ENCODE measurements at places on chromosomes 6 and 20.

GRCh38 chr6:25053875-25054371 is 118.2 kb upstream of the RIPOR2 start:
- DNase-seq: no peak

- no peak for DNase-seq
Observed at GRCh38 chr6:82597201-82597600, 233.6 kb downstream of the TPBG start.

DNA sequence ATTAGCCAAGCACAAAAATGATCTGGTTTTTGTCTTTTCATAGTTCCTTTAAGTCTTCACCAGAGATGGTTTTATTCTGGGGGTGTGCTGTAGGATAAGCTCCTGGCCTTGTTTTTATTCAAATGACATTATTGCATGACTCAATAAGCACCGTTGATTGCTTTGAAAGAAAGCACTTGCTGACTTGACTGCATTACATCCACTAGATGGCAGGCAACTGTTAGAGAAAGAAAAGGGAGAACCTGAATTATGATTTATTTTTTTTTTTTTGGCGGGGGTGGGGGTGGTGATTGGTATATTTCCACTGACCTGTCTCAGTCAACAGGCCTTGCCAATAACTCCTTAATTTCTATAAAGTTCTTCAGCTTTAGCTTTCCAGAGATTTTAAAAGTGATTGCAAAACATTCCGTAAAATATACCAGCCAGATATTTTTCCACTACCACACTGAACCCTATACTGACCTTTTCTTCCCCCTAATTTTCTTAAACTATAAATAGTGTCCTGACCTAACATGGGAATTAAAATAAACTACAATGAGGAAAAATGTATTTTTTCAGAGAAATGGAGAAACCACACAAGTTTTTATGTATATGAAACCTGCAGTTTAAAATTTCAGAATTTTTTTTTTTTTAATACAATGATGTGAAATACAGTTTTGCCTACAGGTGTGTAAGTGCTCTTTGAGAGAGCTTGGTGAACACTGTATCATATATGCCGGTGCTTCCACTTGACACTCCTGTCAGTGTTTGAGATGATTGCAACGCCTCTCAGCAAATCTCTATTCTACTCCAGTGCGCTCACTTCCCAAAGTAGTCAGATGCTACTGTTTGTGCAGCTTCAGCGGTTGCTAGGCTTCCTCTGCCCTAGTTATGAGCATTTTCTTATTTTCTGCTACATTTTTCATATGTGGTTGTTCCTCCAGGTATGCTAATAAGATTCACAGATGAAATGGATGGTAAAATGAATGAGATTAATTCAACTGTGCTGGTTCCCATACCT is 274.3 kb downstream of the CD109 start:
- peak; percentile 12 for DNase-seq

GRCh38 chr6:71665931-71666330 is 220.4 kb upstream of the RIMS1 start:
- no peak for DNase-seq

- no peak for DNase-seq
Observed at GRCh38 chr6:19869464-19869863, 32.3 kb downstream of the ID4 start.

GRCh38 chr20:44850272-44850671 is 35.2 kb upstream of the YWHAB start:
- no peak for DNase-seq

- peak; percentile 24 for DNase-seq
Observed at GRCh38 chr20:36408219-36408618, 102.1 kb downstream of the DLGAP4 start.

DNA sequence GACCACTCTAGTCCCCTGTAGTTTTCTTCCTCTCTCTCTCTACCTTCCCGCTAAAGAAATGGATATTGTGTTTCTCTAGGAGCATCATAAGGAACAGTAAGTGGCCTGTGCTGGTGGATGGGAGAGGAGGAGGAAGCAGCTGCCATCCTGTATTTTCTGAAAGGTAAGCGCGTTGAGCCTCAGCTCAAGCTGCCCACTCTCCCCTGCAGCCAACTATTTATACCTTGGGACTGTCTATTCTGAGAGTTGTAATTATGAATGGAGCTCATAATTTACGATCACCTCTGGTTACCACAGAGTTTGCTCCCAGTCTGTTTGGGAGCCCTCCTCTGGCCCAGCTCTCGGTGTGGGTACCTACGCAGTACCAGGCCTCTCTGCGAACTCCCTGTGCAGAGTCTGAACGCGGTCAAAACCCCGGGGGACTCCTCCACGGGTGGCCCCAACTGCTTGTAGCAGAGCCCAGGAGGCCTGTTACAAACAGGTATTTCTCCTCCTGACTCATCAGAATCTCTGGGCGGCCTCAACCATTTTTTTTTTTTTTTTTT is 285.4 kb downstream of the SMOC2 start:
- no peak for DNase-seq

DNA sequence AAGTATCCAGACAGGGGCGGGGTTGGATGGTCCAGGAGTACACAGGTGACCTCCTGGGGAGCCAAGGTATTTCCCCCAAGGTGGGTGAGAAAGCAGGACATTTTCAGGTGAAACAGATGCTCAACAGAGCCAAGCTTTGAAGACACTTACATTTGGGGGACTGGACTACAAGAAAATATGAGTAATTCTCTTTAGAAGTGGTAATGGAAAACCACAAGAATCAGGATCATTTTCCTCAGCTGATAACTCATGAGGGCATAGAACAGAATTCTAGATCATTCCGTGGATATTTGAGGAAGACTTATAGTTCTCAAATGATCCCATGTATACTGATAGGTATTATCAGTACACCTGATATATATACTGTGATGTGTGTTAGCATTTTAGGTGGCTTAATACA is 89.9 kb downstream of the UST start:
- no peak for DNase-seq

- DNase-seq: no peak
Observed at GRCh38 chr6:3194535-3195419, 32.7 kb downstream of the TUBB2B start.

GRCh38 chr6:107442938-107443607 is 16.3 kb downstream of the PDSS2 start:
- DNase-seq: no peak

DNA sequence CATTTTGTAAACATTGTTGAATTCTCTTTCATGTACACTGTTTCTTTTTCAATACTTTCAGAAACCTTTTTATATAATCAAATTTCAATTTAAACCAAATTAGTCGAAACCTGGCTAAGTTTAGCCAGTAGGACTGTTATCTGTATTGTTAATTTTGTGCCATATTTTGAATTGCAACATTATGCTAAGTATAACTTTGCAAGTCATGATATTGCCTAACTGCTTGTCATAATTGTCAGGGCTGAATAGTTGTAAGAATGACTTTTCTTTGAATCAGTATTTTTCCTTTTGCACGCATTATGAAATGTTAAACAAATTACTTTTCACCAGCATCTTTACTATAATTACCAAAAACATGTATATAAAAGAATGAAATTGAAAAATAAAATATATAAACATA is 82.7 kb downstream of the SAMD3 start:
- DNase-seq: no peak

GRCh38 chr6:43481591-43482236 is 4.3 kb downstream of the TJAP1 start:
- no peak for DNase-seq

GRCh38 chr6:133368664-133369063 is 127.5 kb downstream of the EYA4 start:
- DNase-seq: no peak

- DNase-seq: no peak
Observed at GRCh38 chr6:52106994-52107393, 19.6 kb upstream of the PKHD1 start.

DNA sequence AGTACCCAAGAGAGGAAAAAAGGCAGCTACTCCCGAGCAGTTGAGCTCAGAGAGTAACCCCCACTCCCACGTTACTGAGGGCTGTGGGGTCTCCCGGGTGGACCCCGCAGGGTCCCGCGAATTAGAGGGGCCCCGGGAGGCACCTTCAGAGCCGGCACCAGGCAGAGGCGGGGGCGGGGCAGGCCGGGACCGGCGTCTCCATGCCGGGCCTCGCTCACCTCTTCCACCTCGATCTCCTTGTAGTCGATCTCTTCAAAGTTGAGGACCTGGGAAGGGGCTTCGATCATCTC is 381 bp downstream of the MAP3K7 start:
- peak; percentile 22 for DNase-seq

GRCh38 chr20:13492001-13492481 is 146.7 kb downstream of the TASP1 start:
- DNase-seq: no peak
